Amniotic epithelial cell (primary cell): ENCODE measurements at places on chromosomes 4 and X.
A peak's percentile ranks its signal among the peaks of the same experiment; 100 is the strongest.

GRCh38 chr4:11589676-11590075, 161.0 kb upstream of the HS3ST1 start:
- no peak for DNase-seq

DNA sequence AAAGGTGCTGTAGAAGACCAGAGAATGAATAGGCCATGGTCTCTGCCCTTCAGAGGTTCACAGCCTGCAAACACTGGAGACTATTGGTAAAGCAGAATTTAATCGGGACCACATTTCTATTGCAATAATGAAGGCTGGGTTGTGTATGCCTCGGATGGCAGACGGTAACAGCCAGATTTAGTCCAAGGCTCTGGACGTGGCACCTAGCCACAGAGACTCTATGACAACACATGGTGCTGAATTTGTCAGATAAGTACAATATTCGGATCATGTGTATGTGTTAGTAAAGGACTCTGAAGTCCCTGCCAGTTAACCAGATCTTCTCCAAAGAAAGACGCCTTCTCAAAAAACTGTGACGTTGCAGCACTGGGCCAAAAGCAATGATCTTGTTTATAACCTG, 129.0 kb downstream of the DCTD start:
- no peak for DNase-seq

DNA sequence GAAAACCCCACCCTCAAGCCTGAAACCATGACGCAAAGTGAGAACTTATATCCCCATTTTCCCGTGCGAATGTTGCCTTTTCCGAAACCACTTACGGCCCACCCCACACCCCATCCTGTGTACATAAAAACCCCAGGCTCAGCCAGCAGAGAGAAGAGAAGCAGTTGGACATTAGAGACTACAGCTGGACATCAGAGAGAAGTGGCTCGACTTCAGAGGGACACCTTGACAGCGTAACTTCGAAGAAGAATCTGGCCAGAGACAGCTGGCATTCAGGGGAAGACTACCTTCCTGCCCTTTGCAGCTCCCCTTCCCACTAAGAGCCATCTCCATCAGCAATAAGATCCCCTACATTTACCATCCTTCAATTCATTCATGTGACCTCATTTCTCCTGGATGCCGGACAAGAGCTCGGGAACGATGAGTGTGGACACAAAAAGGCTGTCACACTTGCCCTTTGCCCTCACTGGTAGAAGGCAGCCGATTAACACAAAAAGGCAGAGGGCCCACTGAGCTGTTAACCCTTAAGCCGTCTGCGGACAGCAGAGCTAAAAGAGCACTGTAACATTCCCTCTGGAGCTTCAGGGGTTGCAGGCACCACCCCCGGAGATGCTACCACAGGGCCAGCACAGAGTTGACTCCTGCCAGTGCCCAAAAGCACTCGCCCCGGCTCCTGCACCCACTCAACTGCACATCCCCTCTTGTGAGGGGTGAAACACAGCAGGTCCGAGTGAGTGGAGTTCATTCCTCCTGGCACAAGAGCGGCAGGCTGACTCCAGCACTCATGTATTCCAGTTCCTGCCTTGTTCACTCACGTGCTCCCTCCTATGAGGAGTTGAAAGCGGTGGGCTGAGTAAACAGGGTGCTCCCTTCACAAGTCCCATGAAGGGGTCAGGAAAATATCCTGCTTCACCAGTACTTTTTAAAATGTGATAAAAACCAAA, 7.5 kb downstream of the CHM start:
- no peak for DNase-seq

DNA sequence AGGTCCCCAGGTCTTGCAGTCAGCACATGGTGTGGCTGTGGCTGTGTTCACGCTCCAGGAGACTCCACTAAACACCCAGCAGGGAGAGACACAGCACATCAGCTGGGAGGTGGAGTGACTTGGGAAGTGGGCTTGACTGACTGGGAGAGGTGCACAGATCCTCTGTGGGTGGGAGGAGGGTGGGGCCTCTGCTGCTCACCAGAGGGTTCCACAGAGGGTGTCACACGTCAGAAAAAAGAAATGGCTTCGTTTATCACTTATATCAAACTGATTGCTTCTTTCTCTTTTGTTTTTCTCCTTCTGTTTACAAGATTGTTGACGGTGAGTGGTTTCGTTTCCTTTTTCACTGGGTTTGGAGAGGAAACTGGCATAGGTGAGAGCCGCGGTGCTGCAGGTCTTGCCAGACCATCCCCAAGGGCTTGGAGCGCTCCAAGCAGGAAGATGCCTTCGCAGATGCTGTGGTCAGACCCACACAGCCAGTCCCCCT, 24.8 kb upstream of the FAM193A start:
- no peak for DNase-seq

GRCh38 chr4:33171873-33172525, 2451.8 kb downstream of the PCDH7 start:
- DNase-seq, result peak; percentile 8

- DNase-seq, result peak; percentile 72
These were observed 46.7 kb downstream of the FGF16 start for GRCh38 chrX:77493677-77494553.

GRCh38 chr4:3417448-3417847, 24.3 kb upstream of the HGFAC start:
- DNase-seq, result no peak

DNA sequence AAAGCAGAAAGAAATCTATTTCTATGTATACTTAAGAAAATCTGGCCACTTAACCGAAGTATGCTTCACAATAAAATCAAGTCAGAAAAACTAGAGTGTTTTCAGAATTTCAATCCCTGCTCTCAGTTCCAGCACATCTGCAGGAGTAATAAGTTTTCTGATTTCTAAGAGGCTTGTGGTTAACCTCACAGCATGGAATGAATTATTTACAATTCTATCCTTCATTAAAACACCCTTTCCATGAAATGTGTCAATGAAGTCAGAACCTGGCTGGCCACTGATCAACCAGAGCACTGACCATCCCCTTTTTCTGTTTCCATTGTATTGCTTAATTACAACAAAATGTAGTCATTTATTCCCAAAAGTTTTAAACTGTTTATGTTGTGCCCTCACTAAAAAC, 781.4 kb upstream of the INTU start:
- peak; percentile 41 for DNase-seq

DNA sequence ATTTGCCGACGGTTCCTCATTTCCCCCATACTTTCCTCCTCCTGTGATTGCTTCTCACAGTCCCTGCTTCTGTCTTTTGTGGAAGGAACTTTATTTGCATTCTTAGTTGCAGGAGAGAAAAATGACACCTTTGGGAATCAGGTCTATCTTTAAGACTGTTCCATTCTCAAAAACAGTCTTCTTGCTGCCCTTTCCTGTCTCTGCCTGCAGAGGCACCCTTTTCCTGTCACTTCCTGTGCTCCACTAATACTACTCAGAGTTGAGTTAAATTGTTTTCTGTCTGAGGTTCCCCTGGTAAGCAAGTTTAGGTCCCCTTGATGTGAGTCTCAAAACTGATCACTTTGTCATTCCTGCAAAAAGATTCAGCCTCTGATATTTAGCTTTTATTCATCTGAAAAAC, 208.8 kb upstream of the CLNK start:
- DNase-seq, result no peak

DNA sequence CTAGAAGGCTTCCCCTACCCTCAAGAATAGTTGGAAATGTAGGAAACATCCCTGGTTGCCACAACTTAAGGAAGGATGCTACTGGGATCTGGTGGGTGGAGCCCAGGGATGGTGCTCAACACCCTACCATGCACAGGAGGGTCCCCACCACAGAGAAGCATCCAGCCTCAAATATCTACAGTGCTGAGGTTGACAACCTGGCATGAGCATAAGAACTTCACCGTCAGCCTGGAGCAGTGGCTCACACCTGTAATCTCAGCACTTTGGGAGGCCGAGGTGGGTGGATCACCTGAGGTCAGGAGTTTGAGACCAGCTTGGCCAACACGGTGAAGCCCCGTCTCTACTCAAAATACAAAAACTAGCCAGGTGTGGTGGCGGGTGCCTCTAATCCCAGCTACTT, 24.0 kb upstream of the ASMTL start:
- DNase-seq, result no peak

DNA sequence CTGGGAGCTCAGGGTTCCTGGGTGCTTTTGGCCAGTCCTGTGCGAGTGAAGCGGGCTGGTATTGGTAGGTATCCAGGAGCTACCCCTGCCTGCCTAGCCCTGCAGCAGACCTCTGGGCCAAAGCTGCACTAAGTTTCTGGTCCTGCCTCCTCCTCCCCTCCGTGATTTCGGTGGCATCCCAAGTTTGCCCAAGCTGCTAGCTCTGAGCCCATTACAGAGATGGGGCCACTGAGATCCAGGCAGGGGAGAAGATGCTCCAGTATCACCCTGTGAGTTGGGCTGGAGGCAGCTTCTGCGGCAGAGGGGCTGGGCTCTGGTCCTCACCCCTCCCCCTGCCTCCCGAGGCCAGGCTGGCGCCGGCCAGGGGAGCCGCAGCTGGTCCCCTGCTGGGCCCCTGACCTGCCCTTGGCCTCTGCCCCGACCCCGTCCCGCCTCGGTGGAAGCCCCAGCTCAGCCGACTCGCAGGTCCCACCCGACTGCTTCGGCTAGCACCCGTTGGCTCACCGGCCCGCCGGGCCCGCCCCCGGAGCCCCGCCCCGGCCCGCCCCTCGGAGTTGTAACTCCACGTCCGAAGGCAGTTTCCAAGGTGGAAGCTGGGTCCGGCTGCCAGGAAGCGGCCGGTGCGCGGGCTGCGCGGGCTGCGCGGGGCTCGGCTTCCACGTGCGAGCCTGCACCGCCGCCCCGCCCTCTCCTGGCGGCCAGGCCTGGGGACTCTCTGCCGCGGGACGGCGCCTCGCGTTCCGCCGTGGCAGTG, at the start of gene DUSP9:
DUSP9 (plus strand) TSS at position 584 of the 754 bp plus-strand sequence. CDS start 751 bp downstream, outside the sequence.
- DNase-seq, result peak; percentile 26

GRCh38 chr4:79906303-79906702, 166.7 kb downstream of the ANTXR2 start:
- DNase-seq, result no peak

GRCh38 chrX:80550722-80551121, 130.5 kb downstream of the TENT5D start:
- no peak for DNase-seq

GRCh38 chr4:155530857-155531256, 135.8 kb upstream of the GUCY1A1 start:
- no peak for DNase-seq

- DNase-seq, result peak; percentile 84
These were observed 27.4 kb upstream of the CLDN24 start for GRCh38 chr4:183349673-183350072.

- DNase-seq, result no peak
These were observed 95.6 kb upstream of the METTL14 start for GRCh38 chr4:118589471-118590055.

- DNase-seq, result peak; percentile 60
These were observed 99.3 kb upstream of the EGFL6 start for GRCh38 chrX:13469963-13470684.

DNA sequence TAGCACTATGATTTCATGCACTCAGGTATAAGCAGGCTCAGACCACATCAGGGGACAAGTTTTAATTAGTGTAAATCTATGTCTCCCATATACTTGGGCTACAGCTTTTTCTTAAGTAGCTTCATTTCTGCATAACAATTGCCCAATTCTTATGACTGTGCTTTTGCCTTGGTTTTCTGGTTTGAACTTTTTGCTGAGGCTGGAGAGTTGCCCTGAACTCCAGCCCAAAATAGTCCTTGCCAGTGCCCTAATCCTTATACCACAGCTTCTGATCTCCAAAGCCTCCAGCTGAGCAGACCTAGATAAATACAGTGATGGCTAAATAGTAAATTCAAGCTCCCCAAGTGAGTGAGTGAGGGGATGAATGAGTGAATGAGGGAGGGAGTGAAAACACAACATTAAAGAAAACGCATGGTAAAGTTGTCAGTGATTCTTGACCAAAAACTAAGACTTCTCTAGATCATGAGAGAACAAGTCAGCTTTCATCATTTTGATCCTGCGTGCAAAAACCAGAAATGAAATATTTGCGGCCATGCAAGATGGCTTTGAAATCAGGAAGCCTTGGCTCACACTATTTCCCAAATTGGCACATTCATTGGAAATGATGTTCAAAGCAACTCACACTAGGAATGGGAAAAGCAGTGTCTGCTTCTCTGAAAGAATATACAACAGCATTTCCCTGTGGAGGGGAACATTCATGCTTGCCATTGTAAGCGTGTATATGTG, 437.1 kb upstream of the CTSO start:
- DNase-seq, result peak; percentile 62

DNA sequence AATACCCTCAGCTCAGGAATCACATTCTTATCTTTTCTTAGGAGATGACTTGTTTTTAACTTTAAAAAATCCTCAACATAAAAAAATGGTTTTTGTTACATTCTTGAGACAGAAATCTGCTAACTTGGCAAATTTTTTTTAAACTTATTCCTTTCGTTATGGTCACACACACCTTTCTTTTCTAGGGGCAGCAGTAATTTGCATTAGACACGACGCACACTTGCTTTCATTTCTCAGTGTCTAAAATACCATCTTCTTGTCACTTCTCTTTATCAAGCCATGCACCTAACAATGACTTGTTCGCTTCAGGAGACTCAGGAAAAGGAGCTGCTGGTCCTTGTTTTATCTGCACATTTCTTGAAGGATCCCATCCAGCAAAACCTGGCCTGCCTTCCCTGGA, 112.6 kb upstream of the TBL1X start:
- DNase-seq, result no peak

GRCh38 chr4:111454961-111455360, 690.3 kb upstream of the FAM241A start:
- peak; percentile 51 for DNase-seq

DNA sequence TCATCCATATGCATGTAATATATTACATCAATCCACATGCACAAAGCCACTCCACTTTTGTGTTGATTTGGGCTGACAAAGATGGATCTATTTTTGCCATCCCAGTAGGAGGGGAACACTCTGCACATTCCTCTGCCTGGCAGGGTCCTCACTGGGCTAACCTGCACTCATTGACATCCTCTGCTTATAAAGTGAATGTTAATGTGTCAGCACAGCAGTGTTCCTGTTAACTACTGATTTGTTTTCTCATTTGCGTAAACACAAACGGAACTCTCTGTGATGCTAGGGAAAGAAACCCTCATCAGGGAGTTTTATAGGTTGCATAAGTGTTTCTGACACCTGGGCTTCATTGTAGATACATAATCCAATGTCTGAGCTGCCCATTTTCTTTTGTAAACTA, 826.0 kb downstream of the RAB28 start:
- no peak for DNase-seq

DNA sequence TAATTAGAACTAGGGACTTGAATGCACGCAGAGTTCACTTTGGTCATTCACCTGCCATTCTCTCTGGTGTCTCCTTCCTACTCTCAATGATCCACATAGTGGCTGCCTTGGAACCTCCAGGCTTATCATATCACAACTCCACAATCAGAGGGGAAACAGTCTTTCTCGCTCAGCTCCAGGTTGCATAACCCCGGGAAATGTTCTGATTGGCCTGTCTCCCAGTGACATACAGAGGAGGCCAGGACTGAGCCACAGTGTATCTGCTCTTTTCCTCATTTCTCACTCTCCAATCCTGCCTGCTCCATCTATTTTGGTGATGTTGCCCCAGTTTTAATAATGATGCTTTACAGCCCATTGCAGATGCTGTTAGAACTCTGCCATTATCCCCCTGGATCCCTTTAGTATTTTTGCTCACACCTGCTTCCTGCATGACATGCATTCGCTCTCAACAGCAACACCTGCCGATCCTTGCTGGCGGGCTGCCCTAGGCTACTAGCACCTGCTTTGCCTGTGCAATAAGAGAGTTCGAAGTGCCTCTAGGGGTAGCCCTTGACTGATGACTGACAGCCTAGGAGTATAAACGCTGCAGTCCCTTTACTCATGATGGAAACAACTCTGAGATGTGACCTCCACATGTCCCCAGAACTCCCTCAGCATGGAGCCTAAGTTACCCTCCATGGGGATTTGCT, 211.3 kb upstream of the RPS6KA3 start:
- no peak for DNase-seq

- peak; percentile 74 for DNase-seq
These were observed 66.6 kb upstream of the HS3ST1 start for GRCh38 chr4:11495291-11495690.
